ENCODE measurements at places on chromosomes 16 and 17. TPM values are rescaled to one million over a fixed set of nuclear protein-coding genes. Genes with fewer than 3 reads are reported as not detected.

DNA sequence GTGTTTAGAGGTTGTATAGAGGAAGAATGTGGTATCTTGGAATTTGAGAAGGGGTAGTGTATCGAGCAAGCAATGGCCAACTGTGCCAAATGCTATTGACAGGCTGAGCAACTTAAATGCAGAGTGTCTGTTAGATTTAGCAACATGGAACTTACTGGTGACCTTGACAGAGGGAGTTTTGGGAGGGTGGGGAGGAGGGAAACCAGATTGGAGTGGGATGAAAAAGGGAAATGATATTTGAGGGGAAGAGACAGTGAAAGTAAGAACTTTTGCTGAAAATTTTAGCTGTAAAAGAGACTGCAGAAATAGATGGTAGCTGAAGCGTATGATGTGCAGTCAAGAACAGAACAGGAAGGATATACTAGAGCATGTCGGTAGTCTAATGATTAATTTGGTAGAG is 1.1 kb downstream of the LRRC36 start:
- no peak for DNase-seq

DNA sequence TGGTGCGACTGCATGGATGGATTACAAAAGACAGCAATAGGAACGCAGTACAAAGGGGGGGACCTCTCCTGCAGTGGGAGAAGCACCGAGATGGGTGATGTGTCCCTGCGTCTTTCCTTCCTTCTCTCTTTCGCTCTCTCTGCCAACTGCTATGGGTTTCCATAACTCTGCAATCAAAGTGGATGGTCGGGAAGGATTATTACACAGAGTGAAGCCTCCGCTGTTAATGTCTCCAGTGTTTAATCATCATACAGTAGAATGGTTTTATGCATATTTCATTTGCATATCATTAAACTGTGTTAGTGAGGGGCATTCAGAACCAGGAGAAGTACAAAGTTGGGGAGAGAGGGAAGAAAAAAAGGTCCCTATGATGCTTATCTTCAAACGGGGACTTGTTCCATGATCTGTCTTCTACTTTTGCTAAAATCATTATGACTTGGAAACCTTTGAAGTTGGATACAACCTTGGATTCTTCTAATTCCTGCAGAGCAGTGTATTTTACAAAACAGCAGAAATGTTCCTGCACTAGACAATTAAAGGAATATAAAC is 255.9 kb upstream of the PMFBP1 start:
- DNase-seq = no peak

- DNase-seq = peak; percentile 29
Observed at GRCh38 chr16:69924777-69925191, 26.4 kb upstream of the CLEC18A start.

The DNAH3 gene
- not detected for total RNA-seq

All from epithelial cell of proximal tubule (primary cell).